ENCODE measurements at places on chromosomes 2 and 18. TPM values are rescaled to one million over a fixed set of nuclear protein-coding genes. Genes with fewer than 3 reads are reported as not detected.

GRCh38 chr2:194539425-194539824, 1117.6 kb upstream of the SLC39A10 start:
- no peak for DNase-seq

DNA sequence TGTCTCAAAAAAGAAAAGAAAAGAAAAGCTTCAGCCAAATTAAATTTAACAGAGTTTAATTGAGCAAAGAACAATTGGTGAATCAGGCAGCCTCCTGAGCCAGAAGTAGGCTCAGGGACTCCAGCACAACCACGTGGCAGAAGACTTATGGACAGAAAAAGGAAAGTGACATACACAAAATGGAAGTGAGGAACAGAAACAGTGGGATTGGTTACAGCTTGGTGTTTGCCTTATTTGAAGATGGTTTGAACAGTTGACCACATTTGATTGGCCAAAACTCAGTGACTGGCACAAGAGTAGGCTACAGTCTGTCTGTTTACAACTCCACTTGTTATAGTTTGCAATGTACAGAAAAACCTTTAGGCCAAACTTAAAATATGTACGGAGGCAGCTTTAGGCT, 83.1 kb downstream of the SOCS6 start:
- no peak for DNase-seq

GRCh38 chr2:60819155-60819862, 62.1 kb upstream of the REL start:
- DNase-seq = no peak

DNA sequence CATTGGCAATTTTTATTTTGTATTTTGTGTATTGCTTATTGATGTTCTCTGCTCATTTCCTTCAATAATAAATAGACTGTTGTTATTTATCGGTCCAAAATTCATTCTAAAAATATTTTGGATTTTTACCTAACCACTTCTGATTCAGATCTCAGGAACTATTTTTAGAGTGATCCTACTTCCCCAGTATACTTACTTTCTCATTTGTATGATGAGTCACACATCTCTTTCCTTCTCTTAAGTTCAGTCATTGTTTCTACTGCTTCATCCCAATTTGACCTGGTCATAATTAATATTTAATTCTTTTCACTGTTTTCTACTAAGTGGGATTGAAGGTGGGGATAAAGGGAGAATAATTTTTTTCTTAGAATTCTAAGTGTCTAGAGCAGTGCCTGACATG, 75.1 kb downstream of the AGPS start:
- no peak for DNase-seq

- DNase-seq = no peak
Measured at GRCh38 chr2:177260379-177260778, 4.1 kb downstream of the NFE2L2 start.

DNA sequence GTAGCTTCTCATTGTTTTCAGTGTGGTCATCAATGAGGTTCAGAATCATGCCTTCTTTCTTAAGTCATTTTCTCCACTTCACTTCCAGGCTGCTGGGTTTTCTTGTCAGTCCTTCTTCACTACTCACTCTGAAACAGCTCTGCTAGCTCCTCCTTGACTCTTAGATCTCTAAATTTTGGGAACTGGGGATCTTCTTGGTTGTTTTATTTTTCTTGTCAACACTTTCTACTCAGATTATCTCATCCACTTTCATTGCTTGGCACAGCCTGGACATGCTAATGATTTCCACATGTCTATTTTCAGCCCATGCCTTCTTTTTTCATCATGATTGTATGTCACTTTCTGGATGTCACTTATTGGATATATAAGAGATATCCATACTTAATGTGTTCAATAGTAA, 517.8 kb upstream of the DSEL start:
- no peak for DNase-seq

CRYBA2 gene
- 30.1 TPM for total RNA-seq

MTX2 gene
- 33.4 TPM for total RNA-seq

All from progenitor cell of endocrine pancreas (in vitro differentiated cells).